ENCODE measurements at places on chromosomes 1 and 21.

DNA sequence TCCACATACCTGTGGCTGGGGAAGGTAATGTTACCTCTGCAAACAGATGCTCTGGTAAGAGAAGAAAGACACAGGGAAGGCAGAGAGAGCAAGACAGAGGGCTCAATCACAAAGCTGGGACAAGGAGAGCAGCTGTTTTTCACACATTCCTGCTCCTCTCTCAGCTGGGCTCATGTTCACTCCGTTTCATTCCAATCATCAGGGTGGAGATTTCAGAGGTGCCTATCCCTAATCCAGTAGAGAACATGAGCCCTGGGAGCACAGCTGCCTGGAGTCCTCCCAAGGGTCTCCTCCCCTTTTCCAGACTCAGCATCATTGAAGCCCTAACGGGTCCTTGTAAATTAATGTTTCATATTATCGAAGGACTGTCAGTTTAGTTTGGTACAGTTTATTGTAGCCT, 19.4 kb downstream of the GADD45A start:
- DNase-seq: no peak

GRCh38 chr1:114756949-114757454, 782 bp downstream of the CSDE1 start:
- DNase-seq: no peak

DNA sequence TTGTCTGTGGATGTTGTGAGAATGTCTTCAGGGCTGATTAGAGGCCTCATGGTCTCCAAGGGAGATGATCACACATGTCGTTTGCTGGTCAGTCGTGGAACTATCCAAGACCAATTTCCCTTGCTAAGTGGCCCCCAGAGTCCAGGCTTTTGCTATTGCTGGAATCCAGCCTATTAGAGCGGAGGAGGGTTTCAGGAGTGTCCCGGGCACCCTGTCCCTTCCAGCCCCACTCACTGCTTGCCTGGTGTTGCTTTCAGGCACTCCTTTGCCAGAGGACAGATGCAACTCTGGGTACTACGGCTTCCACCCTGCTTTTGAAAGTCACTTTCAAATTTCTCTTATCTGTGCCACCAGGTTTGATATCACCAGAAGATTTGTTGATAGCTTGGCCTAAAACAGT, 149.1 kb downstream of the NOS1AP start:
- no peak for DNase-seq

- DNase-seq: no peak
Measured at GRCh38 chr1:31201931-31202360, 37.7 kb downstream of the NKAIN1 start.

GRCh38 chr1:74686928-74687327, 13.3 kb upstream of the ERICH3 start:
- DNase-seq: no peak

- DNase-seq: no peak
Measured at GRCh38 chr1:168468822-168469221, 75.0 kb downstream of the XCL2 start.

DNA sequence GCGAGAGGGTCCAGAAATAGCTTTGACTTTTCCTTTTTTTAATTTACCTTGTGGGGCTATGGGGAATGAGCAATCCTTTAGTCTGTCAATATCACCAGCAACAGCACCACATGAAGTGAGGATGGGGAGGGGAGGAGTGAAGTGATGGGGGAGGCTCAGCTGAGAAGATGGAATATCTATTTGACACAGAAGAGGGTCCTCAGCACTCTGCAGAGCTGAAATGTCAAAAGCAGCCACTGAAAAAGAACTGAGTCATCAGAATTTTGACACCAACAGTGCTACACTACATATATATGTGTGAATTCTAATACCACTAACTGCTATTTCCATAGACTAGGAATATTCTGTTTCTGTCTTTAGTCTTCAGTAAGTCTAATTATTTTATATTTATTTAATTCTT, 427.0 kb upstream of the PBX1 start:
- no peak for DNase-seq

DNA sequence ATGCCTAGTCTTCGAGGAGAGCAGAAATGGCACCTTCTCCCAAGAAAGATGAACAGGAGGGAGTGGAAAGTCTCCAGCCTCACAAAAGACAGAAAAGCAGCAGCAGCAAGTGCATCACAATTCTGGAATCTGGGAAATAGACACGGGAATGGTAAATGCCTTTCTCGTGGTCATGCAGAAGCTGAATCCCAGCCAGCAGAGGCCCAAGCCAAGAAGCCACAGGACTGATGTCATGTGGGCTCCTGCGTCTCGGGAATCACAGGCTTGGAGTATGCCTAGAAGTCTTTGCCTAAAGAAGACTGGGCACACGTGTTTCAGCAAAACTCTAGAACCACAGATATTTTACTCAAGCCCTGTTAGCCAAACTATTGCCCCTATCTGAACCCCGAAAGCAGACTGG, 260.3 kb upstream of the PLD5 start:
- DNase-seq: no peak

DNA sequence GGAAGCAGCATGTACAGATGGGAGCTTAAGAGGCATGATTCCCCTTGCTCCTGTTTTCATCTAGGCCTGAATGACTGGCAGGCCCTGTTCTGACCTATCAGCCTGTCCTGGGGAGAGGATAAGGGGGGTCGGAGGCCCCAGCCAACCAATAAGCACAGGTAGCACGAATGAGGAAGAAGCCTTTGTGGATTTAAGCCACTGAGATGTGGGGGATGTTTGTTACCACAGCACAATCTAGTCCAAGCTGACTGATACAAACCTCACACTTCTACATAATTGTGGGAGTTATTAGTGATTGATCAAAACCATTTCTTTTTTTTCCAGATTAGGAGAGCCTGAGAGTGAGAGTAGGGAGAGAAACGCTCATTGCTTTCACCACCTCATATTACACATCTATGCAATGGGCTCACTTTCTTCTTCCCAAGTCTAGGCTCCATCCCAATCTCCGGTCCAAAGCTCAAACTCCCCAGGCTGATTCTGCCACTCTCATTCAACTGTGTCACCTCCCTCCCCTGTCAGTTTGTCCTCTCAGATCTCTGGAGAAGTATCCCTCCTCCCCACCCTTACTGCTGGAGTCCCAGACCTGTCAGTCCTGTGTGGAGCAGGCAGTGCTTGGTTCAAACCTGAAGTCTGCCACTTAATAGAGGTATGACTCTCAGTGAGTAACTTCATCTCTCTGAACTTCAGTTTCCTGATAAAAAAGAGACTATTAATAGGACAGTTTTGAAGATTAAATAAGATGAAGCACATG, 220.5 kb downstream of the PTPRU start:
- DNase-seq: no peak

DNA sequence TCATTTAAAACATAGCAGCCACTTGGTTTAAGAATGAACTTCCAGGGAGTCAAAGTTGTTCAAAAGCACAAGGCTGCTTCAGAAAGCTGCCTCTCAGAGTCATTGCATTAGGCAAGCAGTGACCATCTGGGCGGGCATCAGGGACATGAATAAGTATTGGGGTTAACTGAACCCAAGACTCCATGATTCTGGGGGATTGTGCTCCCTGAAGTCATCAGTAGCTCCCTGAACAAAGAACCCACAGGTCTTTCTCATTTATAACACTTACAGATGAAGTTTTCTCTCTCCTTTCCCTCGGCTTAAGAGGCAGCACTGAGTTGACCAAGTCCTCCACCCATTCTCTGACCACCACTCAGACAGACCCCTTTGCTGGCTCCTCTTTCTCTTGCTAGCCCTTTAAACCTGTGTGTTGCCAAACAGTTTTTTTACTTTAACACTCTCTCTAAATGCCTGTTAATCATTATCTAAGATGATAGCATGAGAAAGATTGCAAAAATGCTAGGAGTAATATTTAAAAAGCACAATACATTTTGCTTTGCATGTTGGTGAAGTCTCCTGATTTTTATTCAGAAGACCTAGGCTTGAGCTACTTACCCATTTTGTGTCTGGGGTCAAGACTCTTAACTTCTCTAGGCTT, 77.0 kb upstream of the ARHGAP29 start:
- no peak for DNase-seq

- DNase-seq: no peak
Measured at GRCh38 chr1:236907205-236907604, 97.0 kb downstream of the MT1HL1 start.

DNA sequence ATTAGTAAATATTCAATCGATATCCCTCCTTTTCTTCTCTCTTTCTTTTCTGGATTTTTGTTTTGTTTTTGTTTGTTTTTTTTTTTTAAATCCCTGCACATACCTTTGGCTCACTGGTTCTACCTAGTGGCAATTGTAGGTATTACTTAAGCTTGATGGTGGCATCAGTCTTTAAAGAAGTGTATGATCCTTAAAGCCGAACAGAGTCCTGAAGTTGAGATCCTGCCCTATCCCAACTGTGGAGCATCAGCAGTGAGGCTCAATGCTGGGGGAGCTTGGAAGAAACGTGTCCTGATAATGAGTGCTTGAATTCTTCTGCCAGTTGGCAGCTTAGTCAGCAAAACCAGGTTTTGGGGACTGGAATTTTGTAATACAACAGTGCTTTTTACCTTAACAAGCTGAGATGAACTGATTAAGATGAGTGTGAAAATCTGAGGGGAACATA, 60.8 kb downstream of the FASLG start:
- no peak for DNase-seq

DNA sequence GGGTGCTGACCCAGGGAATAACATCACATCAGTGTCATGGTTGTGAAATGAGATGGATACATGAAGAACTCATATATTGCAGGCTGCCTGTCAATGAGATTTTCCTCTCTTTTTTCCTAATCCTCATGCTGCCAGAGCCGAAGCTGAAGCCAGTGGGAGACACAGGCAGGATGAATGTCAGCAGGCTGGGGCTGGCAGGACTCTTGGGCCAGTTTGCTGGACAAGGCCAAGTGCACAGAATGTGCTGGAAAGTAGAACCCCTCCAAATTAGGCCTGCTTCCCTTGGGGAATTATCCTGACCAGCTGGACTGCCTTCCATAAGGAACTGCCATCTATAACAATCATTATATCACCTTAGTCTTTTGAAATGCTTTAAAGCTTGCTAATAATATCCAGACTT, 31.4 kb downstream of the SLC44A3 start:
- DNase-seq: no peak

DNA sequence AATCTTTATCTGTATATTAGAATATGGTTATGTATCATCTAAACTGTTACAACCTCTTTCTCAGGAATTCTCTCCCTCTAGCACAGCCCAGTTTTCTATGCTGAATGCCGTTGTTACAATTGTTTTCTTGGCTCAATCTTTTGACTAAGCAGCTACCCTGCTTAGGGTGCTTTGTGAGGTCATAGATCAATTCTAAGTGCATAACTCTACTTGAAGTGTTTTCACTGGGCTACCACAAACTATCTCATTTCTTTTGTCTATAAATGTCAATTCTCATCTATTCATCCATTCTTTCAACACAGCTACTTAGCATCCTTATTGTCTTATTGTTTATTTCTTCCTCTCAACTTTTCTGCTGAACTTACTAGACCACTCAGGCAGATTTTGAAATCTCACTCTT, 77.1 kb downstream of the CEP350 start:
- no peak for DNase-seq

Measured in stimulated activated CD4-positive, alpha-beta T cell treated with anti-CD3 and anti-CD28 coated beads, TNF-alpha, amount 100 ng/mL, for 48 hours (primary cell).